ENCODE measurements at places on chromosomes 16 and 17.

DNA sequence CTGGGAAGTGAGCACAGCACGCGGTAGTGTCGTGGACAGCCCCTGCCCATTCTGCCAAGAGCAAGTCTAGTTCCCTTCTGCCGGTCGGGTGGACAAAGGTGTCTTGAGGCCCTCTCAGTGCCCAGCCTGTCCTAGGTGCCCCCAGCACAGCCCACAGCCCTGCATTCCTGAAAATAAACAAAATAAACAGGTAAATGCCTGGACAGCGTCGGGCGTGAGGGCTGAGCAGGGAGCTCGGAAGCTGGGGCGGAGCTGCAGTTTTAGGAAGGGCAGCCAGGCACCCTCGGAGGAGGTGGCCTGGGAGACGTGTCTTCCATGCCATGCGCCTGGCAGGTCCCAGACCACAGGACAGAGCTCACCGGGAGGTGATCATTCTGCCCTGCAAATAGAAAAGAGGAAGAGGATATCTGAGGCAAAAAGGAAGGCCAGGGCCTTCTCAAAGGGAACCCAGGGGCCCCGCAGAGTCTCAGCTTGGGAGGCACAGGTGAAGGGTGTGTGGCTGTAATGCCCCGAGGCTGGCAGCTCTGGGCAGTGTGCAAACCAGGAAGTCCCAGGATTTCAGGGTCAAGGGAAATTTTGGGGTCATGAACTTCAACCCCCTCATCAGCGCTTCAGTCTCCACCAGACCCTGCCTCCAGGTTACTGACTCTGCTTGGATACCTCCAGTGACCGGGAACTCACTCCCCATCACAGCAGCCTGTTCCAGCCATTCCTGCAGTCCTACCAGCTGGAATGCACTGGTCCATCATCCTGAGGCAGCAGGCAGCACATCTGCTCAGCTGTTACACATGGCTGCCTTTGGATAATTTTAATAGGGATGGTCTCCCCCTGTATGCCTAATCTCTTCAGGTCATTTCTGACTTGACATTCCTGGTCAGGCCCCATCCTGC, 1.7 kb downstream of the ZNF469 start:
- DNase-seq: peak; percentile 24

GRCh38 chr16:89350701-89351380, 133.3 kb downstream of the ZNF778 start:
- no peak for DNase-seq

DNA sequence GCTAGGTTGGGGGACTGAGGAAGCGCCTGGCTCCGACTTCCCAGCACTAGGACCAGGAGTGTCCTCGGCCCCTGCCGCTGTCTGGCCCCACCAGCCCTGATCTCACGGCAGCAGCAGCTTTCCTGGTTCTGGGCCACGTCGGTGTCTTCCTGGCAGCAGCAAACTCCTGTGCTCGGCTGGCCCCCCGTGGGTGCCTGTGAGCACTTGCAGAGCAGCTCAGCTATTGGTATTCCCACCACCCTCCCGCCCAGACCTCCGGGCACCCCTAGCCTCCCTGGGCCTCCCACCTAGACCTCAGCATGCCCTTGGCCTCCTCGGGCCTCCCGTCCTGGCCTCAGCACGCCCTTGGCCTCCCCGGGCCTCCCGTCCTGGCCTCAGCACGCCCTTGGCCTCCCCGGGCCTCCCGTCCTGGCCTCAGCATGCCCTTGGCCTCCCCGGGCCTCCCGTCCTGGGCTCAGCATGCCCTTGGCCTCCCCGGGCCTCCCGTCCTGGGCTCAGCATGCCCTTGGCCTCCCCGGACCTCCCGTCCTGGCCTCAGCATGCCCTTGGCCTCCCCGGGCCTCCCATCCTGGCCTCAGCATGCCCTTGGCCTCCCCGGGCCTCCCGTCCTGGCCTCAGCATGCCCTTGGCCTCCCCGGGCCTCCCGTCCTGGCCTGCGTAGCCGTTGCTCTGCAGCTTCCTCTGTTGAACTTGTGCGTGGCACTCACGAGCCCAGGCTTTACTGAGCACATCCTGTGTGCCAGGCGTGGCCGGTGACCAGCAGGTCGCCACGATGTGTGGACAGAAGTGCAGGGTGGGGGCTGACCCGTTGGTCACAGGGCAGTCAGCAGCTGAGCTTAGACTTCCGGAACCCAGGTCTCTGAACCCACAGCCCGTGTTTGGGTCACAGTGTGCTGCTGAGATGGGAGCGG, 51.8 kb upstream of the ACSF3 start:
- DNase-seq: no peak

- DNase-seq: no peak
Measured at GRCh38 chr17:39181303-39181702, 15.3 kb upstream of the ARL5C start.

- DNase-seq: peak; percentile 88
Measured at GRCh38 chr16:55480228-55480655, 1.2 kb downstream of the MMP2 start.

DNA sequence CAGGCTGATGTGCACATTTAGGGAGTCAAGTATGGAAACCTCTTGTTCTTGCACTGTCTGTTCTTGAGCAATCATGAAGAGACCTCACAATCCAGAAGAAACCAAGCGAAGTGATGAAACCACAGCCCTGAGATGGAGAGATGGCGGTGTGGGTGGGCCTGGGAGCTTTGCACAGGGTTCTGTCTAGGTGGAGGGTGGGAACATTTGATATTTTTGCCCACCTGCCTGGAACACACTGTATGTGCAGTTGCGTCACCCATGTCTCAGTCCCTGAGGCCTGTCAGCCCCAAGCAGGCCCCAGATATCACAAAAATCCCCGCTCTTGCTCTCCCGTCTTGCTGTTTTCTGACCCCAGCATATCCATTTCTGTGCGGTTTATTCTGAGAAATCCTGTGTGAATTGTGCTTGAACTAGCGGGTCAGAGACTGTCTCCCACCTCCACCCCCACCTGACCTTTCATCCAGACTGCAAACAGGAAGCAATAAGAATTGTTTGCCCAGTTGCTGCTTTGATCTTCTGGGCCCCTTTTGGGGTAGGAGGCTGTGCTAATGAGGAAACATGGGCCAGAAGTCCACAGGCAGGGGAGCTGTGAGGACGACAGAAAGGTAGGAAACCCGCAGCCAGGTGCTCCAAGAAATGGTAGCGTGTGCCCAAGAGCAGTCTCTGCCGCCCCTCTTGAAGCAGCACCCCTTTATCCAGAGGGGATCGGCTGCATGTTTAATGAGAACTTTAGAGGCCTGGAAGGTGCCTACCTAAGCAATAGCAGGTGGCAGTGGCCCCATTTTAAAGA, 183.8 kb downstream of the CCDC182 start:
- DNase-seq: peak; percentile 64

- peak; percentile 13 for DNase-seq
Measured at GRCh38 chr16:24075931-24076716, 180.0 kb upstream of the CACNG3 start.

GRCh38 chr17:37650419-37651003, 7.3 kb upstream of the DDX52 start:
- DNase-seq: peak; percentile 64
